ENCODE measurements at places on chromosomes 4 and X.

DNA sequence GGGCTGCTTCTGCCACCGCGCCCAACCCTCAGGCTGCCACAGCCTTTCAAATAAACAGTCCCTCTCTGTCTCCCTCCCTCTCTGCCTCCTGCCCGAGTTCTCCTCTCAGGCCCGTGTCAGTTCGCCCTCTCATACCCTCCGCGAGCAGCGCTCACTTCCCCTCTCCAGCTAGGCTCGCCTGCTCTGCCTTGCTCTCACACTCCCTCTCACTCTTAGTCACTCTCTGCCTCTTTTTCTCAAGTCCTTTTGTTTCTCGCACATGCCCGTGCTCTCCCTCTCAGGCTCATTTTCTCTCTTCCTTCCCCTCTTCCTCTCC is 3.2 kb downstream of the EFNB1 start:
- DNase-seq: no peak

GRCh38 chr4:8370835-8371595 is 69.5 kb downstream of the ACOX3 start:
- DNase-seq: no peak

DNA sequence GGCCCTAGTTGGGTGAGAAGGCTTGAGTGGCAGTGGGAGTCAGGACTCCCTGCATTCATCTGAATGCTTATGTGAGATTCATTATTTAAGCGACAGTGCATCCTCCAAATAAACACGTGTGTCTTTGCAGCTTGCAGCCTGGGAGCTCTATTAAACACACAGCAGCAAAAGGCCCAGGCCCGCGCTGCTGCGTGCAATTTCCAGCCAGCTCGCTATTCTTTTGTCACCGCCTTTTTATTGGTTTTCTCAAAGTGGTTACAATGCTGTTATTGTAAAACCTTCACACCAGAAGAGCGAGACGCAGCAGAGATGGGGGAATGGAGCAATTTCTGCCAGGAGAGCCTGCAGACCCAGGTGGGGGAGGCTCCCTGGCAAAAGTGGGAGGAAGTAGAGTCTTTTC is 252.5 kb downstream of the BCOR start:
- DNase-seq: no peak

DNA sequence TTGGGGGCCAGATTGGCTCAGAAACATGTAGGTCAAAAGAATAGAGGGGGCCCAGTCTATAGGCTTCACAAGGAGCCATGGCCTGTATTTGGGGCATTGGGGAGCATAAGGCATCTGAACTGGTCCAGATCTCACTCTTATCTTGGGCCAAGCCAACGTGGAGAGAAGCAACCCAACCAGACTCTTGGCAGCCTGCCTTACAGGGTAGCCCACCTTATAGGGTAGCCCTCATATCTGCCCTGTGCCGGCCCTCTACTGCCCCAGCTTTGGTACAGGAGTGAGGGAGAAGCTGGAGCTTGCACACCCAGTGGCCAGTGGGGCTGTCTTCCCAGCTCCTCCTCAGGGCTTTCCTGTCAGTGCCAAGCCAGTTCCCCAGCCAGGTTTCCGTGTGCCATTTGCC is 142.2 kb downstream of the AMMECR1 start:
- DNase-seq: no peak

- DNase-seq: no peak
These were observed 3.7 kb downstream of the MAB21L2 start for GRCh38 chr4:150585611-150586010.
